Vagina (tissue), 2 donors: ENCODE measurements at places on chromosomes 13 and 19.

- no peak for DNase-seq
These were observed 28.7 kb downstream of the STK24 start for GRCh38 chr13:98548230-98548629.

DNA sequence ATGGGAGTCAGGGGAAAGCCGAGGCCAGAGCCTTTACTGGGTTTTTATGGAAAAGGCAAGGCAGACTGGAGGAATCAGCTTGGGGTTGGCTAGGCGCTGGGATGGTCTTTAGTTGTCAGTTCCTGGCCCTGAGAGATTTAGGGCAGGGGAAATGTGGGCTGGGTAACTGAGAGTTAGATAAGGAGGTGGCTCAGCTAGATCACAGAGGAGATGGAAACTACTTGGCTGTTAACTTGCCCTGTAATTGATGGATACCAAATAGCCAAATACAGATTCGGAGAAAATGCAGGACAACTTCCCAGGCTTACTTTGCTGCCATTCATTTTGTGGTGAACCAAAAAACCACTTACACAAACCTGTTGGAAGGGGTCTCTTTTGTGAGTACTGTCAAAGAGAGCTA, 54.0 kb downstream of the LRCH1 start:
- no peak for DNase-seq

- no peak for DNase-seq
These were observed 1049.8 kb downstream of the OLFM4 start for GRCh38 chr13:54078271-54078870.

DNA sequence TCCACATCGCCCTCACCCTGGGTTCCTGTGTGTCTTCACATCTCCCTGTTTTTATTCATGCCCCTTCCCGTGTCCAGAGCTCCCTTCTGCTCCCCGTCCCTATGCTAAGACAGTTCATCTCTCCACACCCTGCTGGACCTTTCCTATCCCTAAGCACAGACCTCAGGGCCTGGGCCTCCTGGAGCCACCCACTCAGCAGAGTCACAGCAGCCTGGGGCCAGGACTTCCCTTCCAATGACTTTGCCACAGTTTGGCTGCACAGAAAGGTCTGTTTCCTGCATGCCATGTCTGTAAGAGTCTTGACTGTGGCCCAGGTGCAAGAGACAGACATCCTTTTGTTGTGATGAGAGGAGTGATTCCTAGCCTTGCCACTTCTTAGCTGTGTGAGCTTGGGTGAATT, 470.7 kb downstream of the TSHZ3 start:
- DNase-seq, result no peak

DNA sequence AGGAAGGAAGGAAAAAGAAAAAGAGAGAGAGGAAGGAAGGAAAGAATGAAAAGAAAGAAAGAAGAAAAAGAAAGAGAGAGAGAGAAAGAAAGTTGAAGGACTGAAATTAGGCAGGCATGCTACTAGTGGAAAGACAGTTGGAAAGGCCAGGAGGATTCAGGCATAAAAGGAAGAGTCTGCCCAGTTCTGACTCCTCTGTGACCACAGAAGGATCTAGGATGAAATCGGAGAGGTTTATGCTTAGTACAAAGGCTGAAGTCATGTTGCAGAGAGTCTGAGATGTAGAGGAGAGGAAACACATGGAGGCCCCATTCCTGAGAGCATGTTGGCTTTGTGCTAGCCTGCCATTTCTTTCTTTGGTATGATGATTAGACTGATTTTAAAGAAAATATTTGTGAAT, 246.5 kb upstream of the ARGLU1 start:
- DNase-seq, result no peak

DNA sequence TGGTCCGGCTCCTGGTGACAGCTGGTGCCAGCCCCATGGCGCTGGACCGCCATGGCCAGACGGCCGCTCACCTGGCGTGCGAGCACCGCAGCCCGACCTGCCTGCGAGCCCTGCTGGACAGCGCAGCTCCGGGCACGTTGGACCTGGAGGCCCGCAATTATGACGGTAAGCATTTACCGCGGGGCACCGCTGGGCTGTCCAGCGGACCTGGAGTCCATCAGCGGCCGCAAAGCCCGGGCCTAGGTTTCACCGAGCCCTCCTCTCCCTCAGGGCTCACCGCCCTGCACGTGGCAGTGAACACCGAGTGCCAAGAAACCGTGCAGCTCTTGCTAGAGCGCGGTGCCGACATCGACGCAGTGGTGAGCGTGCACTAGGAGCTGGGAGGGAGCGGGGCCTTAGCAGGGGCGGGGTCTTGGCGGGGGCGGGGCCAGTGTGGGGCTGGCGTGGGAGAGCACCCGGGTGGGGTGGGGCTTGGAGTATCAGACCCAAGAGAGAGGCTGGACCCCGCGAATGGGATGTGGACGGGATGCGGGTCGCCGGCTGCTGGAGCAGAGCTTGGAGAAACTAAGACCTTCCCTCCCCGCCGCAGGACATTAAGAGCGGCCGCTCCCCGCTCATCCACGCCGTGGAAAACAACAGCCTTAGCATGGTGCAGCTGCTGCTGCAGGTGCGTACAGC, 8.7 kb downstream of the BCL3 start:
- no peak for DNase-seq

GRCh38 chr13:94987869-94988268, 275.5 kb upstream of the SOX21 start:
- no peak for DNase-seq

DNA sequence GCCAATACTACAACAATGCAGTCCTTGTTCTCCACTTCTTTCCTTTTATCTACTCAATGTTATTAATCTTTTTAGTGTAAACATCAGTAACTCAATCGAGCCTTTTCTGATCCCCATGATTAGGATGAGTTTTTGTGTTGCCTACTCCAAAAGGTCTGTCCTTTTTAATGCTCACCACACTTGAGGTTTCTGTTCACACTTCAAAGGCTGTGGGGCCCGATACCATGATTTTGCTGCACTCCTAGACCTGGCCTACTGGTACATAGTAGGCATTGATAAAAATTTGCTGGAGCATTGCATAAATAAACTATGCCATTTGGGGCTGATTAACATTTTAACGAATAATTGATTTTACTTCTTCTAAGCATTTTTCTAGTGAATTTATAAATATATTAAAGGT, 125.4 kb upstream of the KLF12 start:
- DNase-seq, result no peak

- no peak for DNase-seq
These were observed 153.6 kb upstream of the GPR12 start for GRCh38 chr13:26914148-26914547.

DNA sequence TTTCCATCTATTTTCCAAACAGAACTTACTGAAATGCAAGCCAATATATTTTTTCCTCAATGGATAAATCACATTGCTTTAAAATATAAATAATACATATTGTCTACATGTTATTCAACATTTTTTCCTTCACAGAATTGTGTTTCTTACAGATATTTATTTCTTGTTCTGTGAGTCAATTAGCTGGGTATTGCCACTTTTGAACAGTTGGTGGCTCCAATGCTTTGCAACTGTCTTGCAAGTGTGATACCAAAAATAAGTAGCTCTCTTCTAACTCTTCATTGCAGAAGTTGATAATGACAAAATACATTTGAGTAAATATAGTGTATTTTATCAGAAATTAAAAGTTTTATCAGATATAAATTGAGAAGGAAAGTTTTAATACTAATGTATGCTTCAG, 17.1 kb upstream of the GPC5 start:
- no peak for DNase-seq

DNA sequence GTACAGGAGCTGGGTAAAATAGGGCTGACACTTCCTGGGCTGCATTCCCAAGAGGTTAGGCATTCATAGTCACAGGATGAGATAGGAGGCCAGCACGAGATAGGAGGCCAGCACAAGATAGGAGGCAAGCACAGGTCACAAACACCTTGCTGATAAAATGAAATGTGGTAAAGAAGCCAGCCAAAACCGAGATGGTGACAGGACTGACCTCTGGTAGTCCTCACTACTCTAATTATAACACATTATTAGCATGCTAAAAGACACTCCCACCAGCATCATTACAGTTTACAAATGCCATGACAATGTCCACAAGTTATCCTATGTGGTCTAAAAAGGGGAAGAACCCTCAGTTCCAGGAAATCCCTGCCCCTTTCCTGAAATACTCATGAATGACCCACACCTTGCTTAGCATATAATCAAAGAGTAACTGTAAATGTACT, 20.9 kb upstream of the IGSF23 start:
- DNase-seq, result no peak

- no peak for DNase-seq
These were observed 40.3 kb upstream of the USPL1 start for GRCh38 chr13:30577401-30577852.

GRCh38 chr13:59409634-59410200, 754.0 kb downstream of the DIAPH3 start:
- no peak for DNase-seq

GRCh38 chr19:39129116-39129515, 3.5 kb downstream of the PAK4 start:
- DNase-seq, result no peak

GRCh38 chr13:49326222-49326917, 78.6 kb downstream of the CDADC1 start:
- no peak for DNase-seq
